ENCODE measurements at places on chromosomes 5 and 9. TPM values are rescaled to one million over a fixed set of nuclear protein-coding genes. Genes with fewer than 3 reads are reported as not detected.

FAM169A gene
- 0.04 TPM for total RNA-seq

INSL6 gene
- not detected for total RNA-seq

FGF18 gene
- total RNA-seq: not detected

PITX1 gene
- 88.2 TPM for total RNA-seq

ZNF300 gene
- total RNA-seq: 8.1 TPM

IRX1 gene
- not detected for total RNA-seq

ZFYVE16 gene
- 22.0 TPM for total RNA-seq

TTC33 gene
- total RNA-seq: 11.5 TPM

PLK2 gene
- 0.58 TPM for total RNA-seq

FGF10 gene
- not detected for total RNA-seq

DNA sequence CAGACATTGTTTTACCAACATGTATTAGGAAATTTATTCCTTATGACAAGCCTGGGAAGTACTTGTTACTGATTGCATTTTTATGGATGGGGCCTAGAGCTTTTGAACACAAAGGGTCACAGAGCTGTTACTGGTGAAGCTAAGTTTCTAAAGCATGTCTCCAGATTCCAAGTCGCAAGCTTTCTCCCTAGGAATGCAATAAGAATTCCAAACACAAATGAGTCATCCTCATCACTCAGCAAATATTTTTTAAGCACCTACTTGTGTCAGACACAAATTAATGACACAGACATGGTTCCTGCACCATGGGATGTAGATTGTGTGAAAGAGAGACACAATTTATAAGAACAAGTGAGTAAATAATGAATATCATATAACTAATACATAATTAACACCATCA lies 11.0 kb upstream of the SH3RF2 start:
- no peak for DNase-seq

- peak; percentile 26 for DNase-seq
Measured at GRCh38 chr9:86034863-86035734, 64.3 kb downstream of the GOLM1 start.

DNA sequence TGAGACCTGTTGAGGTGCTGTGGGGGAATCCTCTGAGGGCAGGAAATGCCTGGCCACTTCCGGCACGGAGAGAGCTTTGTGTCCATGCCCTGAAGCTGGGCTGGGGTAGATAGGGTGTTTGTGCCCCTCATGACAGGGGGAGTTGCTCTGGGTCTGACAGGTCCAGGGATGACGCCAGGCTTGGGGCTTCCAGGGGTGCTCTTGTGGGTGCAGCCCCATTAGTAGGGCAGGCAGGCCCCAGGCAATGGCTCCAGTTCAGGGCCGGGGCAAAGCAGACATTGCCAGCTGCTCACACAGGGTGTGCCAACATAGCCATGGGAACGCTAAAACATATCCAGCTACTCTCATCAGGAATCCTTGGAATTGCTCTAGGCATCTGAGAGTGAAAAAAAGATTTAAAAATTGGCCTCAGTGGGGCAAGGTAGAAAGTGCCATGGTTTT lies 21.1 kb downstream of the PITX1 start:
- no peak for DNase-seq

DNA sequence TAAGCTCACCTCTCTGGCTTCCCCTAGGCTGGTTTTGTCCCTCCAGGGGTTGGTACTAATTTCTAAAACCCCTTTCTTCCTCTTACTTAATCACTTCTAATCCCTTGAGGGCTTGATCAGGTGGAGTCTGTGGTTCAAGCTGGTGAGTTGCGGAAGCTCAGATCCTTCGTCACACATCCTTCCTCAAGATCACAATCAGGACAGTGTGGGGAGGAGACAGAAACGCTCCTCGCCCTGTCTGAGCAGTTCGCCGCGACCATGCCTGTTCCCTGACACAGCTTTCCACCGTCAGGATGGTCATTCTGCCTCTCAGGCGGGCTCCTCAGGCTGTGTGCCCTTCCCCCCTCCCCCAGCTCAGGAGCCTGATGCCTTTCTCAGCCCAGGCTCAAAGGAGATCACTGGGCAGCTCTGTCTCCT lies 24.3 kb downstream of the CPLX2 start:
- DNase-seq: peak; percentile 11

- no peak for DNase-seq
Measured at GRCh38 chr9:127184641-127185040, 62.2 kb upstream of the ANGPTL2 start.

GRCh38 chr9:4308482-4308881 lies 8.6 kb upstream of the GLIS3 start:
- no peak for DNase-seq

GRCh38 chr5:129973716-129974426 lies 69.6 kb downstream of the CHSY3 start:
- DNase-seq: no peak

DNA sequence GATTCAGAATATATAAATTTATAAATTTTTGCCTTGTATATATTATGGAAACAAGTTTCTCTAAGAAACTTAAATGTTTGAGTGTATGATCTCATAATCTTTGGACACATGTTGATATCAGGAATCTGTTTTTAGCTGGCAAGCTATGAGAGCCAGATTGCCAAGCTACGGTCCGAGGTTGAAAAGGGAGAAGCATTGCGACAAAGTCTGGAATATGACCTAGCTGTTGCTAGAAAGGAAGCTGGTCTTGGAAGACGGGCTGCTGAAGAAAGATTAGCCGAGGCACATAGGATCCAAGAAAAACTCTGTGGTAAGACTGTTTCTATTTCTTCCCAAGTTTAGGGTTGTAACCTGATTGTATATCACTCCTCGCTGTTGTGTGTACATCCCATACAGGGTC lies 25.9 kb downstream of the CCDC171 start:
- DNase-seq: no peak

DNA sequence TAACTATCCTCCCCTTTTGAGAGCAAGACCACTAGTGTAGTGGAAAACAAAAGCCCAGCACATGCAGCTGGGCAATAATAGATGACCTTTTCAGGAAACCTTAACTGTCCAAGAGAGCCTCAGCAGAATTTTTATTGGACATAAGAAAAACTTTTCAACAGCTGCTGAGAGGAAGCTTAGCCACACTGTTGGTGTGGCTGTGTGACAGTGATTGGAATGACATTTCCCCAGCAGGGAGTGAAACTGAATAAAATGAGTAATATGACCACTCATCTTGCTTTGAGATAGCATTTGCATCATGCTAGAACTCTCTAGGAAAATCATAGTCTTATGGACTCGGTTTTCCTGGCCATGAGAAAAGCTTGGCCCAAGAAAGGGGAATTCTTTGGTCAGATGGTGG lies 687.8 kb downstream of the SLCO4C1 start:
- no peak for DNase-seq

- no peak for DNase-seq
Measured at GRCh38 chr5:152332716-152333460, 72.2 kb downstream of the NMUR2 start.

GRCh38 chr5:150604010-150604409 lies 36.5 kb upstream of the SYNPO start:
- DNase-seq: no peak

GRCh38 chr5:52024359-52024758 lies 641.1 kb downstream of the ISL1 start:
- no peak for DNase-seq

DNA sequence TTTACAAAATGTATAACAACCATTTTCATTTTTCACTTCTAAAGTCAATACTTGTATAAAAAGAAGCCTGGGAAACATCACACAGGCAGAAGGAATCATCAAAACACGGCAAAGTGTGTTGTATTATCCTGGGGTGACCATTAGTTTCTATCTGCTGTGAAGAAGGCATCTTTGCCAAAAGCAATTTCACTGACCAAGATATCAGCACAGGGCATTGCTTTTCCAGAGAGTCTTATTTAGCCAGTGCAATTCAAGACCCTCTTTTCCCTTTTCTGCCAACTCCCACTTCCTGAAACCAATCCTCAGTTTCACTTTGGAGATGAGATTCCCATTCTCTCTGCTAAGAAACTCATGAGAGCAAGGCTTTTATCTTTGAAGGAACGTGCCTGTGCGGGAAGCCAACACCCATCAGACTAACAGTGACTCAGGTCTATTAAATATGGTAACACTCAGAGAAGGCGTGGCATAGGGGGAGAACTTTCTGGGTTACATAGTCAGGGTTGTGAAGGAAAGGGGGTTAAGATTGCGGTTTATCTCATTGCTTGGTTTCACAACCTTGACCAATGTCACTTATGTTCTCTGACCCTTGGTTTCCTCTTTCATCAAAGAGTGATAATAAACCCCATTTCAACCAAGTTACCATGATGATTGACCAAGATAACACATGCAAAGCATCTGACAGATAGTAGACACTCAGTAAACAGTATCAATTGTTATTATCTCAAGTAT lies 666.9 kb upstream of the KLF4 start:
- peak; percentile 80 for DNase-seq
